Cortex of kidney (tissue), 1 donor: ENCODE measurements at places on chromosomes 2 and 18.

- DNase-seq, result no peak
Observed at GRCh38 chr18:57984490-57985115, 59.4 kb upstream of the NEDD4L start.

DNA sequence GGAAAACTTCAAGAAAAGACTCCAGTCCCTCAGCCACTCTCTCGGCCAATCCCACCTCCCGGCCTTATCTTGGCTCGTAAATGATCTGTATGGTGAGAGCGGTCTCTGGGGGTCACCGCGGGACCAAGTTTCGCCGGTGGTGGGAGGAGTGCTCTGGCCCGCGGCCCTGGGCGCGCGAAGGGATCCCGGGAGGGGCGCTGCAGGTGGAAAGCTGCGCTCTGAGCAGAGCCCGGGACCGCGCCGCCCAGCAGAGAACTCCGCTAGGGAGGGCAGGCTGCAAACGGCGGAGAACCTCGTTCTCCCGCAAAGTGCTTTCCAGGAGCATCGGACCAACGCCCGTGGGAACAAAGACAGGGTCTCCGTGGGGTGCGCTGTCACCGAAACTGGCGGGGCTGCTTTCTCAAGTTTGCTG lies 622 bp downstream of the LRP2 start:
- no peak for DNase-seq

DNA sequence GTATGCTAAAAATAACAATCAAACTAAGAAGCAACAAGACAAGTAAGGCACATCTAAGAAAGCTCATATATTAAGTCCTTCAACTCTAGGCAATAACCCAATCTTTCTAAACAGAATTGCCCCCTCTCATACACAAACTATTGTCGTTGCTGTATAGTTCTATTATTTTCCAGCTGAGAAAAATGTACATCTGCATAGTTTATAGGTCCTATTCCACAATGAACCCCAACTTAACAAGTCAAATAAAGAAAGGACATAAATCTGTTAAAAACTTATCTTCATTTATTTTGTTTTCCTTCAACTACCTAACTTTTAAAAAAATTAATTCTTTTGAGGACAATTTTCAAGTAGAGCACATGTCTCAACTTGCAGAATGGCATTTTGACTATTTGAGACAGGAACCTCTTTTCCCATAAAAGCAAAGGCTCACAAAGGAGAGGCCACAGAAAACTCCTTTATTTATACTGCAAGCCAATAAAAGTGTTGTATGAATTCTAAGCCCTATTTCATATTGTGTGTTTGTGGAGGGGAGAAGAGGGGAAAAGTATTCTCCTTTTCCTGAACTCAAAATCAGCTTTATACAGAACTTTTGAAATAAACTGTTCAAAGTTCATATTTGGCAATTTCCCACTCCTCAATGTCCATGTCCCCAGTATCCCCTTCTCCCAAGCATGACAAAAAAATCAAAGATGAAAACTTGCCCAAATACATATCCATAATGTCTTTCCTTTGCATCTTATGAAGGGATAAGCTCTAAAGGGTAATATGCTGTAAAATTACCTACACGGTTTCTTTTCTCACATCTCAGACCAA lies 37.4 kb downstream of the RTN4 start:
- no peak for DNase-seq

GRCh38 chr2:151632993-151633565 lies 101.2 kb downstream of the NEB start:
- no peak for DNase-seq

GRCh38 chr2:233202531-233202944 lies 48.9 kb upstream of the ATG16L1 start:
- no peak for DNase-seq

DNA sequence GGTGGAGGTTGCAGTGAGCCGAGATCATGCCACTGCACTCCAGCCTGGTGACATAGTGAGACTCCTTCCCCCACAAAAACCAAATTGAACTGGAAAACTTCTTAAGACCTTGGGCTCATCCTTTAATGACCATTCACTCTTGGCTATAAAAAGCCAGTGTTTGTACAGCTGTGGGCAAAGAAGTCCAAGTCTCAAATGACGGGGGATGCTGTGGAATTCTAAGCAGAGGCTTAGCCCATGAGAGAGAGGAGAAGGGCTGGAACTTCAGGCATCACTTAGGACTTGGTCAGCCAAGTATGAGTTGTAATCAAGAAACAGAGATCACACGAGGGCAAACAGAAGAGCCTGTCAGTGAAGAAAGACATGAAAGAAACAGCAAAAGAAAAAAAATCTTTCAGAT lies 79.3 kb upstream of the POU3F3 start:
- no peak for DNase-seq

- DNase-seq, result no peak
Observed at GRCh38 chr2:226464380-226464779, 335.2 kb downstream of the IRS1 start.

- DNase-seq, result no peak
Observed at GRCh38 chr2:64504774-64505720, 19.1 kb upstream of the AFTPH start.

DNA sequence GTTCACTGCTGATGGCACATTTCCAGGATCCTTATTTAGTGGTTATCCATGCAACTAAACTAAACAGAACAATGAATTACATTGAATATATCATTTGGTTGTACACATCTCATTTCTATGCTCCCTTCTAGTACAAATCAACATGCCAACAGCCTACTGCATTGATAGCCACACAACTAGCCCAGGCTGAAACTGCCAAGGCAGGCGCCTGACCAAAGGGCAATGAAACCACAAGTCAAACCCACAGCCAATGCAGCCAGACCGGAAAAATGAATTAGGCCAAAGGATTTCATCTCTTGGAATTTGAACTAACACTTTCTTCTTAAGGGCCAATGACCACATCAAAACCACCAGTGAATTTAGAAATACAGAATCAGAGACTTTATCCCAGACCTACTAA lies 196.4 kb downstream of the NOL4 start:
- no peak for DNase-seq

DNA sequence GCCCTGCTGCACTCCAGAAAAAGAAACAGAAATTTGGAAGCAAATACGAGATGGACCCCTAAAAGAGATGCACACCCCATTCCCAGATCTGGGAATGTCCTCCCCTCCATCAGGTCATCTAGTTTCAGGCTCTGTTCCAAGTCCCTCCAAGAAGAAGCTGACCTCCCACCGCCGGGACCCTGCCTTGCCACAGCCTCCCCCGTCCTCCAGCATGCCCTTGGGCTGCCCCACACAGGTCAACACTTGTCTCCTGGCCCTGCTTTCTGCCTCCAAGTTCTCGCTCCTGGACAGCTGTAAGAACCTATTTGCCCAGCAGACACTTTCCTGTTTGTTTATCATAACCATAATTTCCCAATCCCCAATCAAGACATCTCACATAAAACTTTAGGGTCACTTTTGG lies 2.0 kb downstream of the ASPRV1 start:
- DNase-seq, result no peak

DNA sequence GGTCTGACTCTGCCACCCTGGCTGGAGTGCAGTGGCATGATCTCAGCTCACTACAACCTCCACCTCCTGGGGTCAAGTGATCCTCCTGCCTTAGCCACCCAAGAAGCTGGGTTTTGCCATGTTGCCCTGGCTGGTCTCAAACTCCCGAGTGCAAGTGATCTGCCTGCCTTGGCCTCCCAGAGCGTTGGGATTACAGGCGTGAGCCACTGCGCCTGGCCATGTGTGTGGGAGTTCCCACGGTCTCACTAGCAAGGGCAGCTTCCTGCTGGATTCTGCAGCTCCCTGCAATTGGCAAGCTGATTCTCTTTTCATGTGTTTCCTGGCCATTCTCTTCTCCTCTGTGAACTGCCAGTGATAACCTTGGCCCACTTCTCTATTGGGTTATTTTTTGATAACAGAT lies 84.0 kb downstream of the USP40 start:
- DNase-seq, result no peak

DNA sequence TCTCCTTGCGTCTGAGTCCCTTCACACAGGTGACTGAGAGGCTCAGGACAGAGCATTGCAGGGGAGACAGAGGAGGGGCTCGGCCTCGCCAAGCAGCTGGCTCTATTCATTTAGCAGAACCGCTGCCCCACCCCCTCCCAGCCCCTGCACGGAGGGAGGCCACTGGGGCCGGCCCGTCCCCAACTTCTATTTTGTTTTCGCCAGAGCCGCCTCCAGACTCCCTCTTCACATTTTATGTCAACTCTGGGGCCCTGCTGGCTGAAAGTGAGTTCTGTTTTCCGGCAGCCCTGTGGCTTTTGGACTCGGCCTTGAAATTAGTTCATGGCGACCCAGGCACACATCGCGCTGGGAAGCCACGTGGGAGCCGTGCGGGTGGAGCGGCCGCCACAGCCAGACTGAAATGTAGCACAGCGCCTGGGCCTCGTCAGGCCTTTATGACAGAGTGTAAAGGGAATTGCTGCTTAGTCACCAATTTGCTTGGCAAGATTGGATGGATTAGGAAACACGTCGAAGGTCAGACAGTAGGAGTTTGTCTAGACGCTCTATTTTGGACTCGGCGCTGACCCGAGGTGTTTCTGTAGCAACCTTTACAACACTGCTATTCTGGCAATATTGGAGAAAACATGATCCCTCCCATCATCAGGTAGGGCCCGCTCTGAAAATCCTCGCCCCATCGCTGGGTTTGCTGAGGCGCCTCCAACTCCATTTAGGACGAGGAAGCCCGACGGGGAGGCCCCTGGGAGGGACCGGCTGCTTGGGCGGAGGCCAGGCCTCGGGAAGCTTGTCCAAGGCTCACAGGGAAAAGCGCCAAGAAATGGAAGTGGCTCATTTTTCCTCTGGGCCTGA lies 90.7 kb upstream of the CTDP1 start:
- DNase-seq, result no peak

GRCh38 chr2:177084607-177085006 lies 128.0 kb upstream of the HNRNPA3 start:
- DNase-seq, result no peak

DNA sequence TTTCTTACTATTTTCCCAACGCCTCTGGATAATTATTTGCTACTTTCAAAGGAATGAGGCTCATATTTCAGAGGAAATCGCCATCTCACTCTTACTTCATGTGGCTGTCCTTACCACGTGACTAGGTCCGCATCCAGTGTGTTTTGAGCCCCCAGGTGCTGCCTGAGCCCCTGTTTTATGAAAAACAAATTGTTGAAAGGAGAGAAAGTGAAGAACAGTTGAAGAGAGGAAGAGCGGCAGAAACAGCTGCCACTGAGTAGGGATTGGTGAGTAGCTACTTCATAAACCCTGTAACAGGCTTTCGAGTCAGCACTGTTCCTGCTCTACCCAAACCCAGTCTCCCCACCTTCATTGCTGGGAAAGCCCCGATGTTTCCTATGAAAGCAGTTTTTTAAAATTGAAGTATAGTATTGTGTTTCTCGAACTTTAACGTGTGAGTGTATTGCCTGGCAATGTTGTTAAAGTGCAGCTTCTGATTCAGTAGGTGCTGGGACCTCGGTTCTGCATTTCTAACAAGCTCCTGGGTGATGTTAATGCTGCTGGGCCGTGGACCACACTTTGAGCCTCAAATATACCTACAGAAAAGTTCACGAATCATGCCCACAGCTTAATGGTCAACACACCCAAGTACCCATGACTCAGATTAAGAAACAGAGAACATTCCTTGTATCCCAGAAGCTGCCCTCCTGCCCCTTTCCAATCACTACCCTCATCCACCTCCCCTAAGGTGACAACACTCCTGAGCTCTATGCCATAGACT lies 39.7 kb downstream of the TMEM177 start:
- DNase-seq, result no peak

DNA sequence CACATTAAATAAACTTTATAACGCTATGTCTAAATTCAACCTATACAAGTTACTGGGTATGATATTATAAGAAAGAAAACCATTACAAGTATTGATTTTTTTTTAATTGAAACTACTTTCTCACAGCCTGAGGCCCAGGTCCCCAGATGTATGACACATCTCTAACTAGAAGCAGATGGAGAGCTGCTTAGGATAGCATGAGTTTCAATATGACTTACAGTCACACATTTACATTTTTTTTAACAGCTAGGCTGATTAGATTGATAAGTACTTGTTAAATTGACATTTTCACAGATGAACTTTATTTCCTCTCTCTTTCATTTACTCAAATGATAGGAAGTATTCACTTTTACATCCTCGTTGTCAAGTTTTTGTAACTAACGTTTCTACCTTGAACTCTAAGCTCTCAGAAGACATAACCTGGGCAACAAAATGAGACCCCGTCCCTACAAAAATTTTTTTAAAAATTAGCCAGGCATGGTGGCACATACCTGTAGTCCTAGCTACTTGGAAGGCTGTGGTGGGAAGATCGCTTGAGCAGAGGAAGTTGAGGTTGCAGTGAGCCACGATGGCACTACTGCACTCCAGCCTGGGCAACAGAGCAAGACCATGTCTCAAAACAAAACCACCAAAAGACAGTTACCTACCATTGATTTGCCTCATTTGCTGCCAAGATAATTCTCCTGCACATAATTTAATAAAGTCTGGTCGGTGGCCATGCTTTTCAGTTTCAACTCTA lies 52.4 kb downstream of the STK39 start:
- DNase-seq, result no peak

DNA sequence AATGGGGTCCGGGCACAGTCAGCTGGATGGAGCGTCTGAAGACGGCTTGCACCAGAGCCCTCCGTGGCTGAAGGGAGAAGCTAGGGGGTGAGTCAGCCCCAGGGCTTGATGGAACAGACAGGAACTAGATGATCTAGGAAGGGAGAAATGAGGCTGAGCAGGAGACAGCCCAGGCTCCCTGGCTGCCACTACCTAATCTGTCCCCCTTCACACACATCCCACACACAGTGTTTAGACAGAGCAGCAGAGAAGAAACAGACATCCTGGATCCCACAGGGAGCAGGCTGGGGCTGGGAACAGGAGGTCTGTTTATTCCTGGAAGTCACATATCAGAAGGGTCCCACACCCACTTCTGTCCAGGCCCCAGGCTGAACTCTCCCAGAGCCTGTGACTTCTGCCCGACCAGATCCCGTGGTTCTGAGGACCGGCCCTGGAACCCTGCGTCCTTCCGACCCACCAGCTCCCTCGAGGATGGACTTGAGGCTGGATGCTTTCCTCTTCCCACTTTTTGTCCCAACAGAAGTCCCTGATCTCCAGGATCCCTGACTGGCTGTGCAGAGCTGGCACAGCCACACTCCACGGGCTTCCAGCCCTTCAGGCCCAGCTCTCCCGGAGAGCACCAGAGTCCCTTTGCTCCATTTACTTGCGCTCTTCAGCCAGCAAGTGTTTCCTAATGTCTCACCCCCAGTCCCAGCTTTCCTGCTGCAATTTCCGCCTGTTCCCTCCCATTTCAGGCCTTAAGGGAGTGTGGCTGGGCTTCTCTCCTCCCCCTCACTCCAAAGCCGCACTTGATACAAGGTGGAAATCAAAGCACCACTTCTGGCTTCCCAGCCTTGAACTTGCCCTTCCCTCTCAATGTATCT lies 1.5 kb upstream of the GPBAR1 start:
- no peak for DNase-seq
